ENCODE measurements at places on chromosomes 1 and 21.
A peak's percentile ranks its signal among the peaks of the same experiment; 100 is the strongest.

DNA sequence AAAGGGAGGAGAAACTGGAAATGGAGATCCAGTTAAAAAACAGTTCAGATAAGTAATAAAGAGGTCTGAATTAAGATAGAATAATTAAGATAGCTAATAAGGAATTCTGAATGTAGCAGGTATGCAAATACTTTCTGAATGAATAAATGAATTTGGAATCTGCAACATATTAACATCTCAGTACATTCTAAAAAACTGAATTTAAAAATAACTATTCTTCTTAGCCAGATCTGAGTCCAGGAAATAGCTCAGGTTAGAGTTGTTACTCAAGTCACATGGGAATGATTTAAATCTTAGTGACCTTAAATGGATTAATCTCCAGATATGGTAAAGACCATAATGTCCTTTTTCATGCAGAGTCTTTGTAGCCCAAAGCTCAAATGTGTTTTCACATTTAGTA lies 51.2 kb downstream of the EYA3 start:
- DNase-seq, result no peak

- DNase-seq, result no peak
These were observed 30.7 kb upstream of the CCN1 start for GRCh38 chr1:85549834-85550233.

GRCh38 chr1:55039342-55040082 lies at the start of gene PCSK9:
PCSK9 (plus strand) TSS chr1:55039548; CDS start chr1:55039838, 290 bp downstream.
- no peak for DNase-seq

DNA sequence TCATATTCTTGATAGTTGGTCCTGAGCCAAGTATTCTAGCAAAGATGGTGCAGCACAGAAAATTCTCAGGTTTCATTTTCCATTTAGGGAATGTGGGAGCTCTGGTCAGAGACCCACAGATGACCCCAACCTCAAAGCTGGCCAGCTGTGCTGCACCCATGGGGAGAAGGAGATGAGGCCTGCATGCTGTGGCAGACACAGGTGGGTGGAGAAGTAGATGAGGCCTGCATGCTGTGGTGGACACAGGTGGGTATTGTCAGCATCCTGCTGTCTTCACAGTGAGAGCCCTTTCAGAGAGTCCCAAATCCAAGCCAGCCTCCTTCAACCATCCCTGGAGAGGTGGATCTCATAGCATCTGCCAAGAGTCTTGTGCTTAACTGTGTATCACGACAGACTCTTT lies 77.7 kb downstream of the DSCAM start:
- no peak for DNase-seq

DNA sequence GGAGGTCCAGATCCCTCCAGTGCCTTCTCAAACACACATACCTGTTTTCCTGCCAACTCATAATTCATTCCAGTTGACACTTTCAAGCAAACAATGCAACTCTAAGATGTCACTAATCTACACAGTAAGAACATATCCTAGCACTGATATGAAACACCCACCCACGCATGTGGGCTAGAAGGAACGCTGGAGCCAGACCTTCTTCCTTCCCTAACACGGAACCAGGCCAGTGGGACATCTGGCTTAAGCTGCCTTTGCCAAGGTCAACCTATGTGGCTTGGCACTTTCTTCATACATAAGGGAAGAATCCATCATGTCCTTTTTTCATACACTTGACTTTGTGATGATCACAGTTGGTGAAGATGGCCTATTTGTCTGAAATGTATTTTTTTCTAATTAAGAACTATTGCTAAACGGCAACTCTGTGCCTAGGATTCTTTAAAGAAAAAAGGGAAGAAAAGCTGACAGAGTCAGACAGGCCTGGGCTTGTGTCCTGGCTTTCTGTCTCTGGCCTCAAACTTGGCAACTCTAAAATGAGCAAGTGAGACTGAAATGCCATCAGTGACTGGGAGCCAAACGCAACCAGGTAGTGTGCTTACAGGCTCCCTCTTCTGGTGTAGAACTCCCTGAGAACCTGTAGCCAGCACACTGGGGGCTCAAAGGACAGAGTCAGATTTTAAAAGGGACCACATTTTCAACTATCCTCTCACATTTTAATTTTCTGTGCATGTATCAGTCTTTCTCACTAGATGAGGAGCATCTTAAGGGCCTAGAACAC lies 92.6 kb upstream of the BEND5 start:
- peak; percentile 3 for DNase-seq

DNA sequence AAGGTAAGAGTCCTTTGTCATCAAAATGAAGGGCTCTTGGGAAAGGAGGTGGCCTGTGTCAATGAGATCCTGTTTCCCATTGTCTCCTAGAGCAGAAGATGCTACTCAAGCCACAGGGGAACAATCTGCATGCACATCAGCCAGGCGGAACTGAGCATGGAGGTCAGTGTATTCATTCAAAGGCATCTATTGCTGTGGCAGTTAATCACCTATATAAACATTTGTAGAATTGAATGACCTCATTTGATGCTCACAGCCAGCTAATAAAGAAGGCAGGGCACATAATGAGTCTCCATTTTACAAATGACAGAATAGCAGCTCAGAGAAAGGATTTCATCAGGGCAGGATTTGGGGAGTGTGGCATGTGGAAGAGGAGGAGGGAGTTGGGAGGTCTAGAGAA lies 5.7 kb upstream of the FYB2 start:
- no peak for DNase-seq

GRCh38 chr1:245874942-245875580 lies 632.0 kb downstream of the SMYD3 start:
- DNase-seq, result peak; percentile 55

DNA sequence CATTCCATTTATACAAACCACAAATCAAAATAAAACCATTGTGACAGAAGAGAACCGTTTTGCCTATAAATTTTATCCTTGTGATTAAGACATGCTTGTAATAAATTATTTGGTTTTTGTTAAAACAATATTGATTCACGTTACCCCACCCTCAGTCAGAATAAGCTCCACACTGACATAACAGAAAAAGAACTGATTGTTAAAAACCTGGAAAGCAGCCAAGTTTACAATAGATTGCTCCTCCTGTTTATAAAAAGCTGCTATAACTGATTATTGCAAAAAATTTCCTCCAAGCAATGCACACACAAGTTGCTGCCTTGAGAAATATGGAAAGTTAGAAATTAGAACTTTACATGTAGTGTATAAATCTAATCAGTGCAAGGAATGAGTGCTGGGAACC lies 263.5 kb downstream of the SETD4 start:
- no peak for DNase-seq

DNA sequence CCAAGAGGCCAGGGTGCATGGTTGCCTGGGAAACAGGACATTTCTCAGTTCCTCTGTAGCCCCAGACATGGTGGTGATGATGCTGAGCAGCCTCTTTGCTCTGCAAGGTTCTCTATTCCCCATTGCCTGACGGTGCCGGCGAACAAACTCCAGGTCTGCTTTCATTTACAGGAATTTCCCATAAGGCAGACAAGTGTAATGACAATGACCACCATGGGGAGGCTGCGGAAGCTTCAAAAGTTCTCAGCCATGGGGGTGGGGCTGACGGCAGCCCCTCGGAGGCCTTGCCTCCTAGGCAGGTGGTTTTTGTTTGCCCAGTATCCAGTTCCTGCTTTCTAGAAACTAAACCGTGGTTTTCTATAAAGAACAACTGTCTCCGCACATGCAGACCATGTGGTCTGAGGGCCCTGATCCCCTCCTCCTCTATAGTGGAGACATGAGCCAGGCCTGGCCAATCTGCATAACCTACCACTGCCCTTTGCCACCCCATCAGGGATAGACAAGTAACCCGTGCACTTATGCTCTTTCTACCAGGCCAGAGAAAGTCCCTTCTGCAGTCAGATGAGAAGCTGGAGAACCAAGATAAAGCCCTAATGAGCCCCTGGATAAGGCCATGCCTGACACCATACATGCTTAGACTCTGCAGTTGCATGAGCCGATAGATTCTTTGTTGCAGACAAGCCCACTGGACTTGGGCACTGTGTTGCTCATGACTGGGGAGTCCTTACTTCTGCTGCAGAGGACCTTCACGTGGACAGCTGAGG lies 54.1 kb downstream of the LDLRAD2 start:
- DNase-seq, result no peak

DNA sequence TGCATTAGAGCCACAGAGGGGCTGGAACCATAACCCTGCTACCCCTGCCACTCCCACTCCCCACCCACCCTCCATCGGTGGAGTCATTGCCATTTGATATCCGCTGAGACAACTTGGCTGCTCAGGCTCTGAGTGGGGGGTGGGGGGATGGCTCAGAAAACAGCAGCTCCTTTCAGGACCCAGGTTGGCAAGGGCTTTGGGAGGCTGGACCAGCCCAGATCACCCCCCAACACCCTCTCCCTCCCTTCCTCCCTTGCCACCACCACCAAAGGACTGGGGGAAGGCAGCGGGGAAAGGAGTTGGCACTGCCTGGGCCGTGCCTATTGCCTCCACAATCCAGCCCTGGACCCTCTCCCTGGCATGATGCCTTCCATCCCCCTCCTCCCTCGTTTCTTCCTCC lies 1.7 kb downstream of the KCNJ10 start:
- no peak for DNase-seq

DNA sequence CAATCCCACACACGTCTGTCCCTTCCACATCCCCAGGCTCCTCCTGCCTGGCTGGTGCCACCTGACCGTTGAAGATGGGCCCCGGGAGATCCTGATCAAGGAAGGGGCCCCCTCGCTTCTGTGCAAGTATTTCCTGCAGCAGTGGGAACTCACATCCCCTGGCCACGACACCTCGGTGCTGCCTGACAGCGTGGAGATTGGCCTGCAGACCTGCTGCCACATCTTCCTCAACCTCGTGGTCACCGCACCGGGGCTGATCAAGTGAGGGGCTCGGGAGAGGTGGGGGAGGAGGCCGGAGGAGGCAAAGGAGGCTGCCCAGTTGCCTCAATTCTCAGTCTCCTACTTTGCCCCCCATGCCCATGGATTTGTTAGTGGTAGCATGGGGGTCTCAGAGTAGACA lies 5.6 kb downstream of the NCDN start:
- DNase-seq, result no peak

GRCh38 chr1:151277249-151277648 lies 4.8 kb upstream of the ZNF687 start:
- DNase-seq, result no peak

- DNase-seq, result no peak
These were observed 925 bp downstream of the TNNI1 start for GRCh38 chr1:201420608-201421002.

GRCh38 chr1:119909890-119910596 lies 13.7 kb upstream of the ADAM30 start:
- no peak for DNase-seq

Data from cerebellar cortex (tissue), 1 donor.